ENCODE measurements at places on chromosomes 12 and 14.

GRCh38 chr12:96502477-96502876 is 13.1 kb downstream of the CFAP54 start:
- peak; percentile 12 for DNase-seq

DNA sequence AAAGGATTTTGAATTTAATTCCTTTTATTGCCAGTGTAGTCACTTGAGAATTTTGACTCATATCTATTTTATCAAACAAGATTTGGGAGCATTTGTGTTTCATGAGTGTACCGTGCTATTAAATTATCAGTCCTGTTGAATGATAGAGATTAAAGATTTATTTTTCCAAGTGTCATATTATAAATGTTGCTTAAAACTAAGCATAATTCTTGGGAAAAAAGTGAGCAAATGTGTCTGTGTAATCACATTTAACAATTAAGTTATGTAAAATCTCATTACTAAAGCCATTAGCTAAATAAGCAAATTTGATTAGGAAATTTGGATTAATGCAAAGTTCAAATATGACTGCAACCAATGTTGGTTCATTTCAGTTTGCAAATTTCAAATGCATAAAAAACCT is 266.7 kb downstream of the TMTC2 start:
- no peak for DNase-seq

- DNase-seq = no peak
Observed at GRCh38 chr12:39804479-39804878, 184.9 kb upstream of the ABCD2 start.

DNA sequence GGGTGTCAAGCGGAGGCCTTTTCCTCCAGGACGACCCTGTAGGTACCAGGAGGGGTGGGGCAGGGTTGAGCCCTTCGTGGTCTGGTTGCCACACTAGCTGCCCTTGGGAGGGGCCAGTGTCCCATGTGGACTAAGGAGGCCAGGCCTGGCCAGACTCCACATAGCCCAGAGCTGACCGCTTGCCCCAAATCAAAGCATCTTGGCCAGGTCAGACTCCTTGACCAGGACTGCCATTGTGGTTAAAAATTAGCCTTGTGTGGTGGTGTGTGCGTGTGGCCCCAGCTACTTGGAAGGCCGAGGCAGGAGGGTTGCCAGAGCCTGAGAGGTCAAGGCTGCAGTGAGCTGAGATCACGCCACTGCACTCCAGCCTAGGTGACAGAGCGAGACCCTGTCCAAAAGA is 24.8 kb downstream of the ALDH2 start:
- DNase-seq = no peak

DNA sequence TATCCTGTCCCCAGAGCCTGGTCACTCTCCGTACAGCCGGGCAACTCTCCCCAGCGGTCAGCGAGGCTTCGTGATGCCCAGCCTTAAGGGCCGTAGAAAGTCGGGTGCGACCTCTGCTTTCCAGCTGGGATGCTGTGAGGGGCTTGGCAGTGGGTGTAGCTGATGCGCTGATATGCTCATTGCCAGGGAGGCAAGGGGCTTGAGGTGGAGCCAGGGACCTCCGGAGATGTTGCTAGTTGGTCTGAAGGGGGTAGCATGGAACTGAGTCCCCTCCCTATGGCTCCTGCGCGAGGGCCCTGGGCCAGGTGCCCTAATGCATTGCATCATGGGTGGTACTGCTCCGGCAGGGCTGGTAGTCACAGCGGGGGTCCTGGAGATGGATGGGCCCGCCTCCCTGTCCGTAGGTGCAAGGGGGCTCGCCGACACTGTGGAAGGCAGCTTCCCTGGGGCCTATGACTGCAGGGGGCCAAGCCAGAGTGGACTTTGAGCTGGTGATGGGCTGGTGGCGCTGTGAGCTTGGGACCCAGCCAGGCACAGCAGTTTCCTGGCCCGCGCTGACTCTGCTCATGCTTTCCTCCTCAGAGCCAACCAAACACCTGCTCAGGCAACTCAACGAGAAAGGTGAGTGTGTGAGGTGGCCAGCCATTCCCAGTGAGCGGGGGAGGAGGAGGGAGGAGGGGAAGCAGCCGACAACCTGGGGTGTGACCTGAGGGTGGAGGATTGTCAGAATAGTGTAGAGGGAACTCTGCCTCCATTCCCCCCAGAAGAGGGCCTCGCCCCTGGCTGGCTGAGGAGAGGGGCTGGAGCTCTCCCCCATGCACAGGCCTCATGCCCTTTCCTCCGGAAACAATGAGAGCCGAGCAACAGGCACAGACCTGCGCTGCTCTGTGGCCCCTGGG is 32.3 kb downstream of the PLEKHG3 start:
- DNase-seq = no peak

- no peak for DNase-seq
Observed at GRCh38 chr14:89519040-89519439, 102.0 kb upstream of the FOXN3 start.

DNA sequence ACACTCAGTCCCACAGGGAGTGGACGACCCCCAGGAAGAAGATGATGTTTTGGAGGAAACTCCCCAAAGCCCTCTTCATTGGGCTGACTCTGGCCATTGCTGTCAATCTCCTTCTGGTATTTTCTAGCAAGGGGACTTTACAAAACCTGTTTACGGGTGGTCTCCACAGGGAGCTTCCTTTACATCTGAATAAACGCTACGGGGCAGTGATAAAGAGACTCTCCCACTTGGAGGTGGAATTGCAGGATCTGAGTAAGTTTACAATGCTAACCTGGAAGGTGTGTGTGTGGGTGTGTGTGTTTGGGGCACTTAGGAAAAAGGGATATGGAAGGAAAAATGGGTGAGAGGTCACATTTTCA is 416 bp downstream of the GALNT8 start:
- DNase-seq = no peak

- DNase-seq = no peak
Observed at GRCh38 chr12:67439611-67440010, 170.5 kb downstream of the CAND1 start.

DNA sequence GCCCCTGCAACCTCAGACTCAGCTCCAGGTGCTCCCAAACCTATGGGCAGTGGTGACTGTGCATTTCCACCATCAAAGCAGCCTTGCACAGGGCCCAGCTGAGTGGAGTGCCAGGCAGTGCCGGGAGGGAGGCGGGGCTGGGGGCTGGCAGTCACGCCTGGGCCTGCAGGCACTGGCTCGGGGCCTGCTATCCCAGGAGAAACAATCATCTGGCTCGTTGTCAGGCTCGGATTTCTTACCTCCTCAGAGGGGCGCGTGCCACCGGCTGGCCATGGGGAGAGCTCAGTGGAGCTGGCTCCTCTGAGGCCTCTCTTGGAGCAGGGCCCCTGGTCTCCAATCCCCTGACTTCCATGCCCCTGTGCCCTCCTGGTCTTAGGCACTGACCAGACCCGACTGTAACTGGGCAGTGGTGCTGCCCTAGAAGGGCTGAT is 20.2 kb upstream of the PPP1R13B start:
- no peak for DNase-seq

DNA sequence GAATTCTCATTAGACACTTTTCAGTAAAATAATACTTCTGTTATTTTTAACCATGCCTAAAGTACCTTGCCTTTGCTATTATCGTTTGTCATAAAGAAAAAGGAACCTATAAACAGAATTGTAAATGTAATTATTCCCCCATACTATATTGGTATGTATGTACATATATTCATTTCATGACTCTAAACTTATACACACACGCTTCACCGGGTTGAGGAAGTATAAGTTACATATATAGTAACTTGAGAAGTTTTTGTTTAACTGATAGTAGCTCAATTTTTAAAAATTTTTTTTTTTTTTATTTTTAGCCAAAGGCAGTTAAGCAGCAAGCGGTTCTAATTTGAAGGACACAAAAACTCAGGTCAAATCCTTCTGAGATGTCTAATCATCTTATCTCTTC is 107.6 kb downstream of the PLEKHG7 start:
- no peak for DNase-seq

DNA sequence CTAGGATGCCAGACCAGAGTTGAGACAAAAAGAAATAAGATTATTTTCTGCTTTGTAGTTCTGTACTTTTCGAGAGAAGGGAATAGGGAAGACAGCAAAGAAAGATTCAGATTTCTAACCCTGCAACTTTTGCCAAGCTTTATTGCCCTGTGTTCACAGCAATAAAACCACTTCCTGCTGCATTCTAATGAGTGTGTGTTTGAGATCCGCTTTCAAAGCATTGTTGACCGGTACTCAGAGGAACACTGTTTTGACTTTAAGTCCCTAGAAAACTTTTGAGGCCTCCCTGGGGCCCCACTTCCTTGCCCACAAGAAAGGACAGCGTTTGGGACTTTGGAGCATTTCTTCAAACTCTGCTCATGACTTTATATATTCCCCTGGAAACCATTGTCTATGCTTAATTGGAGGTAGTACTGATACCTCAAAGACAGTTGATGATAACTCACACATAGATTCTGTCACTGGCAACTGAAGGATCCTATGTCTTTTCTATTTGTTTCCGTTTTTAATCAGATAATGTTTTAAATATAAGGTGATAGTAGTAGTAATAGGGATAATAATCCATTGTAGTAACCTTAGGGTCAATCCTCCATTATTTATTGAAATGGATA is 1.3 kb downstream of the RNASE6 start:
- DNase-seq = no peak

DNA sequence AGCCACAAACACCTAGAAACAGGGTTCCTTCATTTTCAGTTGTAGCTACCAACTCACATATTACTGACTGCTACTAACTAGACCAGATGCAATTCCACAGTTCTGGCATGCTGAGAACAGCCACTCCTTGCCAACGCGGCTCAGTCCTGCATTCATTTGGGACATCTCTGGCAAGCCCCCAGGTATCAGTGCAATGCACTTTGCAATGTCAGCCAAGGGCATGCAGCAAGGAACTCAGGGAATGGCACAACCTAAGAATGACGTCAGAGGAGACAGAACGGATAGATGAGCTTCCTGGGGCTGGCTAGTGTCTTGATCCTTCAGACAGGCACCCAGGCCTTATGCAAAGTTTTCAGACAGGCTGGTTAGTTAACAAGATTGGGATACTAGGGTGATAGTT is 29.6 kb downstream of the MAP3K9 start:
- DNase-seq = no peak

DNA sequence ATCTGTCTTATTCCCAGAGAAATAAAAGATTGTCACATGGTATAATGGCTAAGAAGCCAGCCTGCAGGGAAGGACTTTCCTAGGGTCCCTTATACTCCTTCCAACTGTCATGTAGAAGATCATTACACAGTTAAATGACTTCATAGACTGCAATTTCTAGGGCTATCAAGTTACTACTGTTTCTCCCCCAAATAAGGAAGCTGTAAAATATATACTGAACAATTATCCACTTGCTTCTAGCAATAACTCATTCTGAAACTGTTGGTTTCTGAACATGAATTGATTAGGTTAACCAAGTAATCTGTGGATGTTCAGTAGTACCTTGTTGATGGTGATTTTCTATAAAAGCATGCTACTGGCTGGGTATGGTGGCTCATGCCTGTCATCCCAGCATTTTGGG is 44.6 kb downstream of the A2ML1 start:
- no peak for DNase-seq
